ENCODE measurements at places on chromosomes 6 and 20.
A peak's percentile ranks its signal among the peaks of the same experiment; 100 is the strongest.

DNA sequence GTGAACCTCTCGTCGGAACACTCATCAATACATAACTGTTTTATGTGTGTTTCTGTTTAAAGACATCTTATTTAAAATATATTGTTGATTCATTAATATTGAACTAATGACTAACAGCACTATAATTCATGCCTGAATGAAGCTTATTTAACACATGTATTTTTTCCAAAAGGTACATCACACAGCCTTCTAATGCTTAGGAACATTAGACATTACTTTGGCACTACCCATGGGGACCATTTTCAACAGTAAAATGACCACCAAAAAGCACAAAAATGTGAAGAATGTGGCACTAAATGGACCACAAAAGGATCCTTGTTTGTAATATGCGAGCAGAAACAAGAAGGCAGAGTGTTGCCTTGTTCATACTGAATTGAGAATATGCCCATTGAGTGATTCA, 109.2 kb downstream of the CEP57L1 start:
- no peak for DNase-seq

DNA sequence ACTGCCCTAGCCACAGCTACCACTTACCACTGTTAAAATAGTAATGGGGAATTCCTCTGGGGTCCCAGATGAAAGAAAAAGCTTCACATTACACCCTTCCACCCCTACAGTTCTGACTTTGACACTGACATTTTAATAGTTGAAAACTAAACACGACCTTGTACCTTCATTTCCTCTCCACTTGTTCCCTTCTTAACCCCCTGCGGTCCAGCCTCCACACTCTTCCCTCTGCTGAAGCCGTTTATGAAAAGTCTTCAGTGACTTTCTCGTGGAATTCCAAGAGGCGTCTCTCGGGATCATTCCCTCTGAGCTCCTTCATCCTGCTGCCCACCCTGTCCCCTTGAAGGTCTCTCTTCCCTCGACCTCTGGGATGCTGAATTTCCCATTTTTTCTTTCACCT, 36.6 kb upstream of the TIAM2 start:
- DNase-seq = no peak

DNA sequence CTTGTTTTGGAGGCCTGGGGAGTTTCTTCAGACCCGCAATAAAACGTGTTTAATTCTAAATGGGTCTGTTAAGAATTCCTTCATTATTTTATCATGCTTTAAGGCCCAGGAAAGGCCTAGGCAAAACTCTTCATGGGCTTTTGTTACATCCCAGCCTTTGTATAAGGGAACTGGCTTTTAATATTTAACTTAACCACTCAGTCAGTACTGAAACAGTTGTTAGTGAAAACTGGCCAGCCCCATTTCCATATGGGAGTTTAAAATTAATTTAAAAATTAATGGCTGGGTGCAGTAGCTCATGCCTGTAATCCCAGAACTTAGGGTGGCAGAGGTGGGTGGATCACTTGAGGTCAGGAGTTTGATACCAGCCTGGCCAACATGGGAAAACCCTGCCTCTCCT, 213.2 kb upstream of the FKBP1C start:
- no peak for DNase-seq

- DNase-seq = no peak
Measured at GRCh38 chr6:72861935-72862432, 240.1 kb downstream of the KCNQ5 start.

DNA sequence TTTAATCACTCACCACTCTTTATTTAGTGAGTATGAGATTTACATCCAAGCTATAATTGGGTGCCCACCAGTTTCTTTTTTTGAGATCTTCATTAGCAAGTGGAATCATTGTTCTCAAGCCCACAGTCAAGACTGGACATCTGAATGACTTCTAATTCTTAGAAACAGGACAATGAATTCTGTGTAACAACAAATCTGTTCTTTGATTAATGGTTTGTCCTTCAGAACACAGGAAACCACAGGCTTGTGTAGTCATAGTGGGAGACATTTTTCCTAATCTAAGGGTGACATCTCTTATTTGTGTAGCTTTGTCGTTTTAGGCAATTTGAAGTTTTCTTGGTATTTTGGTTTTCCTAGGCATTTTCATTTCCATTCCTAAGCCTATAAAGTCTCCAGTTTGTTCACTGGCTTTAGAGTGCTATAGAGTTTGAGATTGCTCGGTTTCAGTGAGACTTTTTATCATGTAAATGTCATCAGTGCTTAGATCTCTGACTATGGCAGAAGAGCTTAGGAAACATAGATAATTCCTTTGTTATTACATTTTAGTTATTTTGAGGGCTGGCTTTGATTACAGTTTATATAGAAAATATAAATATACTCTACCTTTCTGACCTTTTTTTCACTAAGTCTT, 903.9 kb upstream of the MAP3K7 start:
- DNase-seq = no peak

DNA sequence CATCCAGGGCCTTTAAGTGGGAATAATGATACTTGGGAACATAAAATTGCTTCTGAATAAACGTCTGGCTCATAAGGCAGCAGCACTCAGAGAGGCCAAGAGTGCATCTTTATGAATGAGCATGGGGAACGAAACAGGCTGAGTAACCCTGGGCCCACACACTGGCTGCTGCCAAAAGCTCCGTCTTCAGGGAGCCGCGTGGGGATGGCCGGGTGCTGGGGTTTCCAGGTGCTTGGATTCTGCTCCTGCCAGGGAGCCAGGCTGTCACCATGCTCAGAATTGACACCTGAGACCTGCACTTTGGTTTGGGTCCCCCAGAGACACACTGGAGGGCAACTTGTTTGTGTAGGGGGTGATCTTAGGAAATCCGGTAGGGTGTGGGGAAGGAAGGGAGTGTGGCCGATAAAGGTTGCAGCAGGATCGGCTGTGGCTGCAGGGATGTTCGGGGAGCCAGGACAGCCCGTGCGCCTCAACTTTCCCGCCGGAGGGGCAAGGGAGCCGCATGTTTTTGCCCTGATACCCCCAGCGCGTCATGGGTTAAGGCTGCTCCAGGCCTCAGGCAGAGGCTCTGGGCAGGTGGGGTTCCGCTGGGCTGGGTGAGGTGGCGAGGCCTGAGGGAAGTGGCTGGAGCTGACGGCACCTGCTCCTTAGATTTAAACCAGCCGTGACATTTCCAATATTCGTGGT, 101.8 kb downstream of the YTHDF1 start:
- DNase-seq = no peak

DNA sequence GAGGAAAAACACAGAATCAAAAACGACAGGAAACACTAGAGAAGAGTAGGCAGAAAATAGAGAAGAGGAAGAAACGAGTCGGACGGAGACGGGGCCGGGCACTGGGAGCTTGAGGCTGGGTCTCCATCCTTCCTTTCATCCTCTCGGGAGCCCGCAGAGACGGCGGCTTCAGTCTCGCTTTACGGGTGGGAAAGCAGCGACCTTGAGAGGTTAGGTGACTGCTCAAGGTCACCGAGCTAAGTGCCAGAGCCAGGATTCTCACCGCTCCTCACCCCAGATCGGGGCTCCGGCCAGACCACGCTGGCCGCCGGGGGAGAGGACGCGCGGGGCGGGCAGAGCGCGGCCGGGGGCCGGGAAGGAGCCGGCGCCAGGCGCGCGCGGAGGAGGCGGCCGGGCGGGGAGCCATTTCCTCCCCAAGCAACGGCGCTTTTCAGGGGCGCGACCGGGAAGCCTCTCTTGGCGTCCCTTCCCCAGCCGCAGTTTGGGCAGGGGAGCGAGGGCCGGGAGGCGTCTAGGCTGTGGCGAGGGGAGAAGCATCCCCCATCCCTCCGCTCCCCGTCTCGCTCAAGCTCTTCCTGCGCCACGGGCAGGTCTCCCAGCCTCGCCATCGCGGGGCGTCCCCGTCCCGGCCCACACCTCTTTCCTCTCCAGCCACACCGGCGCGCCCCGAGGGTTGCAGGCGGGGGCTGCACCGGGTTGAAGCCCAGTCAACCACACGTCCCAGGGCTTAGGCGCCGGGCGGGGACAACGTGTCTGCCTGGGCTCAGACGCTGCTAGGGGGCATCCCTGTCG, 24.1 kb upstream of the MAP3K7 start:
- DNase-seq = peak; percentile 29

GRCh38 chr20:56766528-56766927, 137.4 kb downstream of the TFAP2C start:
- DNase-seq = no peak

GRCh38 chr6:8879334-8879733, 444.0 kb upstream of the SLC35B3 start:
- DNase-seq = no peak

DNA sequence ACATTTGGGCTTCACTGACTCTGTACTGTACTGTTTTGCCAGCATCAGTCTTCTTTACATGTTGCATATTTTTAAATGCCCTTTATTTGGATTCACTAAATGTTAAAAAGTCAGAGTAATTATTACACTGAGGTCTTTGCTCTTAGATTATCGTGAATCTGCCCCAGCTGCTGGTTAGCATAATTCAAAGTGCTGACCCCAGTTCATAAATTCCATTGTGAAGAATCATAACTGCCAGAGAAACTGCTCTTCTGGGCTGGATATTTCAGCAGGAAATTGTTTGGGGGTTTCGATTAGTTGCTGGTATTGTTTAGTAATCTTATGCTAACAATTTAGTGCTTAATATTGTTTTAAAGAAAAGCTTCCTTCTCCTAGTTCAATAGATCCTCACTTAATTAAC, 682.1 kb upstream of the MAP3K7 start:
- DNase-seq = no peak

- no peak for DNase-seq
Measured at GRCh38 chr20:63099456-63100173, 92.9 kb upstream of the BHLHE23 start.

DNA sequence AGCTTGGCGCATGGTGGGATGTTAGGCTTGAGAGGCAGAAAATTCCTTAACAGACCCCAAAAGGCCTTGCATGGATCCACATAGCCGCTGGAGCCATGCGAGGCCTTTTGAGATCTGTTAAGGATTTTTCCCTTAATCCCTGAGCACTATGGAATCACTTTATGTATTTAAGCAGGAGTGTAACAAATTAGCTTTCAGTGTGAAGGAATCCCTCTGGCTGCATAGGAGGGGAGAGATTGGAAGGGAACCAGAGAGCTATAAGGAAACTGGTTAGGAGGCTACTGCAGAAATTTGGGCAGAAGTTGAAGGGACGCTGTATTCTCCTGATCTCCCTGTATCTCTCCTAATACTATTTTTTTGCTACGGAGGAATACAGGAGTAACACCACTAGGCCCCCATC, 23.1 kb upstream of the NEDD9 start:
- no peak for DNase-seq

GRCh38 chr20:44006578-44006977, 91.9 kb downstream of the TOX2 start:
- no peak for DNase-seq

DNA sequence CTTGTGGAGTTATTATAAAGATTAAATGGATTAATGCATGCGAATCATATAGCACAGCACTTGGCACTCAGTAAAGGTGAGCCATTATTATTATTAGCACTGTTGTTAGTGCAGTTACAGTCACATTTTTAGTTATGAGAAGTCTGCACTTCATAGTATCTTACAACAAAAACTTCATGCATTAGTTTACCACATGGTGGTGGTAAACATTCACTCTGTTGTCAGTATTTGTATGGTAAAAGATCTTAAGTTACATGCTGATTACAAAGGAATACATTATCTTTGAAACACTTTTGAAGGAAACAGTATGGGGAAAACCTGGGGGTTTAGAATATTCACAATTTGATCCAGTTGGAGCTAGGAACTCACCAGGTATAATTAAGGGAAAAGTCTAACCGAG, 20.8 kb downstream of the TMEM14A start:
- no peak for DNase-seq

DNA sequence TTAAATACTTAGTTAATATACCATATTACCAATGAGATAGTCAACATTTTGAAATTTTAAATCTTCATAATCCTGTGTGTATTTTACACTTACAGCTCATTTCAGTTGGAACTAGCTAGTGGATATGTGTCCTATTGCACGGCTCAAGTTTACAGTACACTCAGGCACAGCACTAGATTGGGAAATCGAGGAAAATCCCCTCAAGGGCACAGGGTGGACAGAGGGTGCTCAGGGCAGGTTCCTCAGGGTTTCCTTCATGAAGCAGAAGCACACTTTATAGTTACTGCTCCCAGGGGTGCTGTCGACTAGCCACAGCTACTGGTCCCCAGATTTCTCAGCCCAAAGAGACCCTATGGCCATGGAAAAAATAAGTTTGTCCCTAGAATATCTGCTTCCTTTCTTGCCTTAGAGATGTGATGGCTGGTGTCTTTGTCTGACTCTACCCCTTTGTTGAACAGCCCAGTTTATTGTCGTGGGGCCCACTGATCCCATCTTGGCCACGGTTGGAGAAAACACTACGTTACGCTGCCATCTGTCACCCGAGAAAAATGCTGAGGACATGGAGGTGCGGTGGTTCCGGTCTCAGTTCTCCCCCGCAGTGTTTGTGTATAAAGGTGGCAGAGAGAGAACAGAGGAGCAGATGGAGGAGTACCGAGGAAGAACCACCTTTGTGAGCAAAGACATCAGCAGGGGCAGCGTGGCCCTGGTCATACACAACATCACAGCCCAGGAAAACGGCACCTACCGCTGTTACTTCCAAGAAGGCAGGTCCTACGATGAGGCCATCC, 1.5 kb downstream of the BTN2A1 start:
- DNase-seq = peak; percentile 5

DNA sequence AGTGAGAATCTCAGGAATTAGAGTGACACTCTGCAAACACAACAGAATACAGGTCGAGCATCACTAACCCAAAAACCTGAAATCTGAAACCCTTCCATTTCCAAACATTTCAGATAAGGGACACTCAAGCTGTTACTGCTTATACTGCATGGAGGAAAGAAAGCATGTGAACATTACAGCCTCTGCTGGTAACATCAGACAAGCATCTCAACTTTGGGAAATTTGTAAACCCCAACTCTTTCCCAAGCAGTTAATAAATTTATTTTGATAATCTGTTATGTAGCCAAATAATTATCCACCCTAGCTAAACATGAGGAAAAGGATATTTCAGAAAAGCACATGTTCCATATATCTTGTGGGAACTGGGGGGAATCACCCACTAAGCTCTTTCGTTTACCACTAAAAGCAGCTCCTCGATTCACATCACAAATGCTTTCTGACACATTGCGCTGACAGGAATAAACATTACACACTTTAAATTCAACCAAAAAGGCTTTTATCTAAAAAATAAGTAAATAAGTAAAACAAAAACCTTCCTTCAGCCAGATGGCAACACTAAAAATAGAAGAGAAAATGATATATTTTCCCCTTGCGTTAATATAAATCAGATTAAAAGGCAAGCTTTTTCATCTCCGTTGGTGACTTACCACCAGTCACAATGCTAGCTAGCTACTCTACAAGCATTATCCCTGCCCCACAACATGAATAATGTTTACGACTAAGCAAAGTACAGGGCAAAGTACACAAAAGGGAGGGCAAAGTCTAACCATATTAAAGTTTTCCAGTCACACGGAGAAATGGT, 120.8 kb downstream of the MAP7 start:
- peak; percentile 16 for DNase-seq

DNA sequence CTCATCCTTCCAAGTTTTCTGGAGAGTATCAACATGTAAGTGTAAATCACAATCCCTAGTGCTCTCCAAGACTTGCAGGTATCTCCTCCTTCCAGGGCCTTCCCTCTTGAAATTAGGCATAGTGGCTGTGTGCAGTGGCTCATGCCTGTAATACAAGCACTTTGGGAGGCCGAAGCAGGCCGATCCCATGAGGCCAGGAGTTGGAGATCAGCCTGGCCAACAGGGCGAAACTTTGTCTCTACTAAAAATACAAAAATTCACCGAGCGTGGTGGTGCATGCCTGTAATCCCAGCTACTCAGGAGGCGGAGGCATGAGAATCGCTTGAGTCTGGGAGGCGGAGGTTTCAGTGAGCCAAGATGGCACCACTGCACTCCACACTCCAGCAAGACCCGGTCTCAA, 9.4 kb upstream of the ANGPT4 start:
- no peak for DNase-seq
